ENCODE measurements at places on chromosomes 4 and X.

DNA sequence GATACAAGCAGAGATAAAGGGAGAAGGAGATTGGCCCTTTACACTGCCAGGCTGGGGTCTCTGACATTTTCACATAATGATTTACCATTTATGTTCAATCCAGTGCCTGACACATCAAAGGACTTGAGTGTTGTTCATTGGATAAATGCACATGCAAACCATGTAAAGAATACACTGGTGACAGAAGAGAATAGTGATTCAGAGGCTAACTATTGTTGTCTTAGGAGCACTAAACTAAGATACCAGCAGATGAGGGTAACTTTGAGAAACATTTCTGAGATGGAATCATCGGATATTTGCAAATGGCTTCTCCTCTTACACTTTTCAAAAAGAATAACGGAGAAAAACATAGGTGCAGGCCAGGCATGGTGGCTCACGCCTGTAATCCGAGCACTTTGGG, 67.3 kb upstream of the HHIP start:
- H3K4me3 ChIP-seq: no peak overlapping the region
- no peak overlapping the region for H3K27ac ChIP-seq
- H3K4me1 ChIP-seq: no peaks in the 10 kb centered on the region
- no peaks in the 10 kb centered on the region for H3K27me3 ChIP-seq
- no peak for DNase-seq

DNA sequence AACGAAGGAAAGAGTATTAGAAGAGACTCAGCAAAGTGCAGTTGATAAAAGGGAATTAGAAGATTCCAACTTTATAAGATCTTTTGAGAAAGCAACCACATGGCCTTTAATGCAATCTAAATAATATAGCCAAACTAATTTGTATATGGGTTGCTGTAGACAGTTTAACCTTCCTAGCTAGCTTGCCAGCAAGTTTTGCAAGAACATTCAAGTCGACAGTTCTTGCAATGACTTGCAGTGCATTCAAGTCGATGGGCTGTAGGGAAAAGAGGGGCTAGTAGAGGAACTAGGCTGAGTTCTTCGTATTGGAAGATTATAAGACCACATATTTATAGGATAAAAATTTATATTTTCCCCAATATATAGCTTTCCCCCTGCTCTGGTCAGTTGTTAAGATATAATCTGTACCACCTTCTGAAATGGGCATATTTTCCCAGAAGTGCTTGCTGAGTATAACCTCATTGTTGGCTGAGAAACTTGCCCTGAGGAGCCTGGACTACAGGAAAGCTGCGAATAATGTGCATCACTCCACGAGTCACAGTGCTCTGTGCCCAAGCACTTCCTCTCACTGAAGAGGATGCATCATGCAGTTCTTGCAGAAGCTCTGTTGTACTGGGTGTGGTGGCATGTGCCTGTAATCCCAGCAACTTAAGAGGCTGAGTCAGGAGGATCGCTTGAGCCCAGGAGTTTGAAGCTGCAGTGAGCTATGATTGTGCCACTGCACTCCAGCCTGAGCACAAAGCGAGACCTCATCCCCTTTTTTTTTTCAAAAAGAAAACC, 56.7 kb downstream of the DOCK11 start:
- no peaks in the 10 kb centered on the region for H3K36me3 ChIP-seq
- H3K27ac ChIP-seq: no peak overlapping the region
- no peaks in the 10 kb centered on the region for H3K4me1 ChIP-seq
- no peak overlapping the region for H3K4me3 ChIP-seq
- DNase-seq: no peak

- no peaks in the 10 kb centered on the region for H3K36me3 ChIP-seq
- no peak overlapping the region for H3K4me3 ChIP-seq
- no peak overlapping the region for H3K27ac ChIP-seq
- no peak for DNase-seq
- H3K27me3 ChIP-seq: no peaks in the 10 kb centered on the region
- no peaks in the 10 kb centered on the region for H3K4me1 ChIP-seq
These were observed 511 bp upstream of the DUSP21 start for GRCh38 chrX:44843318-44843702.

DNA sequence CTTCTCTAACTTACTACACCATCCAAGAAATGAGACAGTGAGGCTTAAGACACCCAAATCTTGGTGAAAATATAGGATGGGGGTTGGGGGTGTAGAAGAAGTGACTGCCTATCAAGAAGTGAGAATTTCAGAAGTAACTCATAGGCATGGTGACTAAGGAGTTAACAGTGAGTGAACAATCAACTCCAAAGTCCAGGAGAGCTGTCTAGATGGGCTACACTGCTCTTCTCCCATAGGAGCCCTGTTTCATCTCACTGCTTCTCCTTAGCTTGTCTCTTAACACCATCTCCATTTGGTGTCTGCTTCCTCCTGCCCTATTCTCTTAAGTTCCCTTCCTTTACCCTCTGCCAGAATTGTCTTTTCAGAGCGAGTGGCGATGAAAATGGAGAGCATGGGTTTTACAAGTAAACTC, 22.7 kb downstream of the FABP2 start:
- H3K27ac ChIP-seq: peak overlapping the region; percentile 91
- DNase-seq: no peak
- H3K36me3 ChIP-seq: peaks cover 10% of the 10 kb centered on the region
- peak overlapping the region; percentile 76 for H3K4me3 ChIP-seq
- H3K4me1 ChIP-seq: peaks cover 33% of the 10 kb centered on the region

GRCh38 chrX:137547291-137547690, 18.6 kb upstream of the ZIC3 start:
- H3K4me1 ChIP-seq: no peaks in the 10 kb centered on the region
- DNase-seq: no peak
- H3K4me3 ChIP-seq: no peak overlapping the region
- H3K27ac ChIP-seq: no peak overlapping the region

- no peaks in the 10 kb centered on the region for H3K27me3 ChIP-seq
- H3K4me1 ChIP-seq: peaks cover 19% of the 10 kb centered on the region
- no peaks in the 10 kb centered on the region for H3K36me3 ChIP-seq
- peak; percentile 89 for DNase-seq
- H3K4me3 ChIP-seq: peak within 1 kb of the TSS; percentile 63
These were observed at the start of gene MCUB for GRCh38 chr4:109559983-109560686. Gene MCUB, plus strand, starts transcription at chr4:109560246. Its CDS starts 92 bp downstream, at chr4:109560338.

DNA sequence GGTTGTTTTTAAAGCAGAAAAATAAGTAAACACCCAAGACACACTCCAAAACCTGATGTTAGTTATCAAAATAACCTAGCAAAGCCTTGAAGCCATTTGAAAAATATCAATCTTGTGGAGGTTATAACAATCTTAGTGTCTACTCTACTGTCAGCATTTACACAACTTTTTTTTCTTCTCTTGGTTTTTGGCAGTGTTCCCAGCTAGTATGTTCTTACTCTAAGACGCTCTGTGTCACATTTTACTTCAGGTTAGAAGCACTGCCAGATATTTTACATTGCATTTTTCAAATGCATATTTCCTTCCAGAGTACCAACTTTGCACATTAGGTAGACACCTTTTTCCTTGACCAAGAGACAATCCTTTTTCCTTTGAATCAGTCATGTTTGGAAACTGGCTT, 114.0 kb upstream of the INPP4B start:
- H3K27ac ChIP-seq: no peak overlapping the region
- no peak for DNase-seq
- H3K36me3 ChIP-seq: no peaks in the 10 kb centered on the region
- H3K27me3 ChIP-seq: no peaks in the 10 kb centered on the region

- no peaks in the 10 kb centered on the region for H3K4me1 ChIP-seq
- H3K27me3 ChIP-seq: no peaks in the 10 kb centered on the region
- H3K4me3 ChIP-seq: no peak overlapping the region
- no peak for DNase-seq
- H3K27ac ChIP-seq: no peak overlapping the region
These were observed 77.7 kb downstream of the RAP1GDS1 start for GRCh38 chr4:98338761-98339438.

DNA sequence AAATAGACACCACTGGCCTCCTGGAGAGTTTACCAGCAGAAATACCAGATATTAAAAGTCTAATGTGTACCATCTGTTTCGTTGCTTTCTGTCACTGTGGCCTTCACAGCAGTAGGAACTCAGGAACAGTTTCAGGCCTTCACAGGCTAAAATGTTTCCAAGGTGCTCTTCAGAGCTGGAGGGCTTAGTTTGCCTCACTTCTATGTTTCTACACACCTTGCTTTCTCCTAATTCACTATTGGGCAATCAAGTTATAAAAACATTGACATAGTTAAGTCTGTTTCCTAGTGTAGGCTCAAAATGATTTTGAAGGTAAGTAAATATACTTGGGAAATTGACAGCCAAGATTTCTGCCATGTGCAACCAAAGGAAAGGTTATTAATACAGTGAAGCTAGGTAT, 258.6 kb downstream of the TEX13A start:
- H3K27ac ChIP-seq: no peak overlapping the region
- no peak overlapping the region for H3K4me3 ChIP-seq
- no peaks in the 10 kb centered on the region for H3K4me1 ChIP-seq
- no peaks in the 10 kb centered on the region for H3K27me3 ChIP-seq

DNA sequence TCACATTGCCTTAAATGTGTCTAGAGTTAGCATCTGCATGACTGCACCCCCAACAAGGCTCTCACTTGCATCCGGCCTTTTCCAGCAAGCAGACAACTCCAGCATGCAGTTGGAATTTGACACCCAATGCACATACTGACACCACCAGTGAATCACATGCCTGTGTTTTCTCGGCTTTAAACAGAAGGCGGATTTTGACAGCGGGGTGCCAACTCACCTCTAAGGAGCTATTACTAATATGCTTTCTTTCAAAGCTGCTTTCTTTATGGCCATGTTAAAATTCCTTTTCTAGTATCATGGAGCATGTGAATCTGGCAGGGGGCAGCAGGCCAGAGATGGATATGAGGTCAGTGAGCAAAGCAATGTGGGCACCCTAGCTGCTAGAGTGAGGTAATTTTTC, 78.0 kb upstream of the CLNK start:
- no peaks in the 10 kb centered on the region for H3K27me3 ChIP-seq
- no peak overlapping the region for H3K4me3 ChIP-seq
- DNase-seq: no peak

GRCh38 chr4:154602404-154603020, 9.9 kb downstream of the FGG start:
- H3K36me3 ChIP-seq: no peaks in the 10 kb centered on the region
- H3K27ac ChIP-seq: no peak overlapping the region
- no peak for DNase-seq
- H3K4me3 ChIP-seq: no peak overlapping the region
- no peaks in the 10 kb centered on the region for H3K27me3 ChIP-seq
- no peaks in the 10 kb centered on the region for H3K4me1 ChIP-seq

- no peak for DNase-seq
- H3K36me3 ChIP-seq: no peaks in the 10 kb centered on the region
- no peaks in the 10 kb centered on the region for H3K4me1 ChIP-seq
- no peaks in the 10 kb centered on the region for H3K27me3 ChIP-seq
- H3K4me3 ChIP-seq: no peak overlapping the region
These were observed 56.0 kb downstream of the UGT8 start for GRCh38 chr4:114654592-114654991.

DNA sequence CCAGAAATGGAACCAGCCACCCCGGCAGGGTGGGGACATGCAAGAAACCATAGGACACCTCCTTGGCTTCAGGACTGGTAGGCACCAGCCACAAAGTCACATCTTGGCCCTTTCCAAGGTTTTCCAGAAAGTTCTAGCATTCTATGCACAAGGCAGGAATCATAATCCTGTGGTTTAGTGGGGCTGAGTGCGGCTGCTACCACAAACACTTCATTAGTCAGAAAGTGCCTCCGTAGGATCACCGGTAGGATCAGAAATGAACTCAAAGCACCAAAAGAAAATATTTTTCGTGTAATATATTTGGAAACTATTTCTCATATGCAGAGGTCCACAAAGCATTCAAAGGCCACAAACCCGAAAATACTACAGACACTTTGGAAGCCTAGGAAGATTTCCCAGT, 191.7 kb downstream of the PTTG2 start:
- no peaks in the 10 kb centered on the region for H3K27me3 ChIP-seq
- no peak for DNase-seq
- no peaks in the 10 kb centered on the region for H3K36me3 ChIP-seq
- peaks cover 38% of the 10 kb centered on the region for H3K4me1 ChIP-seq
- no peak overlapping the region for H3K4me3 ChIP-seq

GRCh38 chr4:121183361-121183760, 19.2 kb upstream of the TNIP3 start:
- H3K36me3 ChIP-seq: no peaks in the 10 kb centered on the region
- H3K4me1 ChIP-seq: no peaks in the 10 kb centered on the region
- DNase-seq: no peak
- no peaks in the 10 kb centered on the region for H3K27me3 ChIP-seq
- no peak overlapping the region for H3K27ac ChIP-seq

GRCh38 chr4:173039617-173040577, 128.7 kb upstream of the GALNT7 start:
- H3K36me3 ChIP-seq: no peaks in the 10 kb centered on the region
- no peak overlapping the region for H3K27ac ChIP-seq
- H3K27me3 ChIP-seq: no peaks in the 10 kb centered on the region
- peaks cover 7% of the 10 kb centered on the region for H3K4me1 ChIP-seq

- H3K4me1 ChIP-seq: peaks cover 6% of the 10 kb centered on the region
- no peaks in the 10 kb centered on the region for H3K36me3 ChIP-seq
- H3K4me3 ChIP-seq: no peak overlapping the region
- DNase-seq: no peak
- no peak overlapping the region for H3K27ac ChIP-seq
These were observed 133.7 kb downstream of the DCLK2 start for GRCh38 chr4:150211799-150212445.

GRCh38 chrX:55056820-55057674, 17.8 kb upstream of the PAGE2B start:
- no peaks in the 10 kb centered on the region for H3K4me1 ChIP-seq
- no peaks in the 10 kb centered on the region for H3K36me3 ChIP-seq
- no peak overlapping the region for H3K4me3 ChIP-seq
- no peak overlapping the region for H3K27ac ChIP-seq

DNA sequence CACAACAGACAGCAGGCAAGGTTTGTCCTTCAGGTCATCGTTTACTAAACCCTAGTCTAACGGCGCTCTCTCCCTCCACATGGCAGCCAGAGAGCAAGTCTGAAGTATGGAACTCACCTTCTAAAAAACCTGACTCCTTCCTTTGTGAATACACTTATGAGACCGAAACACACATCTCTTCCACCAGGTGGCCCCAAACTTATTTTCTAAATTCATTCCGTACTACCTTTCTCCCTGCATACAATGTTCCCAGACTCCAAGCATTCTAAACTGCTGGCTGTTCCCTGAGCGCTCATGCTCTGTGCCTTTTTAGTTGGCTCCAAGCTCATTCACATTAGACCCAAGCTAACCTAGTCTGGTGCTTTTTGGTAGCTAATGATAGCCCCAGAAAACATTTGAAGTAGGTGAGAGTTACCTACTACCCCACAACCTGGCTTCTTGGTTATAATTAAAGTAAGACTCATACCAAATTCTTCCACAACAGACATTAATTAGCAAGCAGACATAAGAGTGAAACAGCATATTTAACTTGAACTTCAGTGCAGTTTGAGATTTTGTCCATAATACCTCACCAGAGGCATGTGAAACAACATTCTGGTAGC, 67.6 kb upstream of the DCLK2 start:
- H3K36me3 ChIP-seq: no peaks in the 10 kb centered on the region
- no peaks in the 10 kb centered on the region for H3K27me3 ChIP-seq
- no peak overlapping the region for H3K4me3 ChIP-seq

DNA sequence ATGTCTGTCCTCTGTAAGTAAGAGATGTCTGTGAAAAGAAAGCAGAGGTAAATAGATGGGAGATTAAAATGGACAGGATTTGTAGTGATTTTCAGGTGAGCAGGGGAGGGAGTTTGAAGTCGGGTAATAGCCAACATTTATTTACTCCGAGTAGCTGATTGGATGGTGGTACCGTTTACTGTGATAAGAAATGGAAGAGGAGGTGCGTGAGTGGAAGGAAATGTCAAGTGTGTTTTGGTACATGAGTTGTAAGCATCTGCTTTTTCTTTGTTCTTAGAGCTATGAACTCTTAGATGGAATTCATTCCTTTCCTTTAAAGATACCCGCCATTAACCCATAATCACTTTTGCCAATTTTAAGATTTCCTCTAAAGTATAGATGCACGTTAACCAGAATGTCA, 45.5 kb downstream of the SGMS2 start:
- no peak for DNase-seq
- no peak overlapping the region for H3K4me3 ChIP-seq
